ENCODE measurements at places on chromosomes 6 and 20.

DNA sequence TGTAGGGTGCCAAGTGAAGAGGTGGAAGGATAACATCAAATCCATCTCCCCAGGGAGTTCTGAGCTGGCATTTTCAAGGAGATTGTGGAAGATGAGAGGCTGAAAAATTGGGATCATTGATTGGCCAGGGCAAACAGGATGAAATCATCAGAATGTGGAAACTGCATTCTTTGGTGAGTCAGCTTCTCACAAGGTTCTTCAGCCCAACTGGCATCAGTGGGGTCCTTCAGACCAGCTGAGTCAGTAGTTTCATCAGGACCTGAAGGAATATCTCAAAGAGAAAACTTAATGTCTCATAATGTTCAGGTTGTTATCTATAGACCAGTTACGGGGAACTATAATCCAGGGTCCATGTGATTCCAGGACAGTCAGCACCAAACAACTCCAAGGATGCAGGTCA lies 195.8 kb downstream of the HAO1 start:
- DNase-seq = no peak

DNA sequence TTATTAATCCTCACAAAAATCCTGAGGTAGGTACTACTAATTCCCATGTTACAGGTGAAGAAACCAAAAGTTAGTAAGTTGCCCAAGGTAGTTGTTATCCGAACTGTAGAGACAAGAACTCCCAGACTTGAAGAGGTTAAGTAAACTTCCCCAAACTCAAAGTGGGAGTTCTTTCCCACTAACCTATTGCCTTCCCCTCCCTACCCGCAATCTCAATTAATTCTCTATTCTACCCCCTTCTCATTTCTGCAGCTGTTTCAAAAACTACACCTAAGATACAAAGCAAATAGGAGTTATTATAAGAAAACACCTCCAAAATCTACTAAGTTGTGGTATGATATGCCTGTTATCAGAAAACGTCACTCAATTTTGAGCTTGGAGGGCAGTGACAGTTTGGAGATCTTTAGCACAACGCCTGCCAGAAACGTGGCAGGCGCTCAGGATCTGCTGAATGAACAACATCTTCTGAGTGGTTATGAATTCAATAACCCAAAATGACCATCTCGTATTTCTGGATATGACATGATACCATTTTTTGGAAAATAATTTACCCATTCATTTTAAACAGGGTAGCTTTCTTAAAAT lies 7.1 kb downstream of the CSNK2A1 start:
- DNase-seq = no peak

DNA sequence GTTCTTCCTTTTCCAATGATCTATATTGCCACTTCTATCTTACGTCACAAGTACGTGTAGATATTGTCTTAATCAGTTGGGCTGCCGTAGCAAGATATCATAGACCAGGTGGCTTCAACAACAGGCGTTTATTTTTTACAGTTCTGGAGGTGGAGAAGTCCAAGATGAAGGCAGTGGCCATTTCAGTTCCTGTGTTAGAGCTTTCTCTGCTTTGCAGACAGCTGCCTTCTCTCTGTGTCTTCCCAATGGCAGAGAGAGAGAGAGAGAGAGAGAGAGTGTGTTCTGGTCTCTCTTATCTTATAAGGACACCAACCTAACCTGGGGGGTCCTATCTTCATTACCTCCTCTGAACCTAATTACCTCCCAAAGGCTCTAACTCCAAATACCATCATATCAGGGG lies 8.3 kb downstream of the HSF2 start:
- no peak for DNase-seq

DNA sequence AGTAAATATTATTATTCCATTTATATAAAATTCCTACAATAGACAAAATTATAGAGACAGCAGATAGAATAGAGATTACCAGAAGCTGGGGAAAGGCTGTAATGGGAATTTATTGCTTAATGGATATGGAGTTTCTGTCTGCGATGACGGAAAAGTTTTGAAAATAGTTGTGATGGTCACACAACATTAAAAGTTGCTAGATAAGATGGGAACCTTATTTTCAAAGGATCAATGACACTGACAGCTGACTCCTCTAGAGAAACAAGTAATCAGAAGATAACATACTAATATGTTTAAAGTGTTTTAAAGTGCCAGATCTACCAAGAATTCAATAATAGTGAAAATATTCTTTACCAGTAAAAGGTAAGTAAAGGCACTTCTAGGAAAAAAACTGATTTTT lies 236.3 kb downstream of the HIVEP2 start:
- DNase-seq = no peak

GRCh38 chr6:15465212-15465611 lies 197.6 kb downstream of the DTNBP1 start:
- DNase-seq = no peak

GRCh38 chr6:91634791-91635190 lies 1047.9 kb upstream of the MAP3K7 start:
- DNase-seq = no peak

GRCh38 chr6:32852018-32852843 lies 1.3 kb downstream of the TAP1 start:
- no peak for DNase-seq

- peak; percentile 49 for DNase-seq
Observed at GRCh38 chr6:25280344-25281074, 1.3 kb downstream of the CARMIL1 start.

DNA sequence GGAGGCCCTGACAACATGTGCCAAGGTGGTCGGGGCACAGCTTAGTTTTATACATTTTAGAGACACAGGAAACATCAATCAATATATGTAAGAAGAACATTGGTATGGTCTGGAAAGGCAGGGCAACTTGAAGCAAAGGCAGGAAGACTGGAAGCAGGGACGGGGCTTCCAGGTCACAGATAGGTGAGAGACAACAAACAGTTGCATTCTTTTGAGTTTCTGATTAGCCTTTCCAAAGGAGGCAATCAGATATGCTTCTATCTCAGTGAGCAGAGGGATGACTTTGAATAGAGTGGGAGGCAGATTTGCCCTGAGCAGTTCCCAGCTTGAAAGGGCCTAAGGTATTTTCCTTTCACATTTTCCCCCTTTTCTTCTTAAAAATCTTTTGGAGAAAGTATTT lies 311.0 kb upstream of the RGS17 start:
- no peak for DNase-seq

GRCh38 chr6:68197356-68197755 lies 437.7 kb upstream of the ADGRB3 start:
- no peak for DNase-seq

GRCh38 chr6:148866657-148867268 lies 119.9 kb downstream of the UST start:
- peak; percentile 60 for DNase-seq

- no peak for DNase-seq
Observed at GRCh38 chr6:94177429-94177828, 758.1 kb upstream of the EPHA7 start.

- DNase-seq = no peak
Observed at GRCh38 chr20:19466206-19466928, 253.9 kb downstream of the SLC24A3 start.

- DNase-seq = peak; percentile 46
Observed at GRCh38 chr20:49054056-49054643, 8.0 kb downstream of the CSE1L start.

GRCh38 chr6:130269969-130270635 lies 47.4 kb upstream of the SAMD3 start:
- DNase-seq = peak; percentile 26

DNA sequence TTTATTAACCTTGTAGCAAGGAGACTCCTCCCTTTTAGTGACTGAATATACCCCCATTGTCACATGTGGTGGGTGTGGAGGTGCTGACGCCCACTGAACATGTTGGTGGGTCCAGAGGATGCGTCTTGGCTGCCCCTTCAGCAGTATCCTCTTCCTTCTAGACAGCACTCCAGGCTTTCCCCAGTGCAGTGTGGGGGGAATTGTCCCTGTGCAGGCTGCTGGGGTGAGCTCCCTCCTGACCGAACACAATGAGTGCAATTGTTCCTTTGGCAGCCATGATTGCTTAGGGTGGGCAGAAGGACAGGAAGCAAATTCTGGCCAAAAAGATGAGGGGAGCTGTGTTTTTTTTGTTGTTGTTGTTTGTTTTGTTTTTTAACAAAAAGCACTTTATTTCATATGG lies 209.3 kb upstream of the PDE10A start:
- no peak for DNase-seq

DNA sequence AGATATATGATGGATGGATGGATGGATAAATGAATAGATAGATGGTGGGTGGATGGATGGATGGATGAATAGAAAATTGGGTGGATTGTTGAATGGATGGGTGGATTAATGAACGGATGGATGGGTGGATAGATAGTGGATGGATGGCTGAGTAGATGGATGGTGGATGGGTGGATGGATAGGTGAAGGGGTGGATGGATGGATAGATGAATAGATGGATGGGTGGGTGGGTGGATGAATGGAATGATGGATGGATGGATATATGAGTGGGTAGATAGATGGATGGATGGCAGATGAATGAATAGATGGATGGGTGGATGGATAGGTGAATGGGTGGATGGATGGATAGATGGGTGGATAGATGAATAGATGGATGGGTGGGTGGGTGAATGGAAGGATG lies 80.7 kb upstream of the NEDD9 start:
- DNase-seq = no peak

GRCh38 chr6:3614918-3615317 lies 136.6 kb downstream of the PXDC1 start:
- DNase-seq = no peak

Data from GM10248 (cell line).